Activated naive CD4-positive, alpha-beta T cell treated with anti-CD3 and anti-CD28 coated beads for 36 hours (primary cell): ENCODE measurements at places on chromosomes 2 and 18. TPM values are rescaled to one million over a fixed set of nuclear protein-coding genes. Genes with fewer than 3 reads are reported as not detected.

Gene TIMM21
- 35.6 TPM for total RNA-seq

Gene AP1S3
- 10.7 TPM for total RNA-seq

Gene BOLL
- 0.12 TPM for total RNA-seq

Gene CYRIA
- total RNA-seq, result 1.2 TPM

GRCh38 chr2:46385786-46386577 is 88.8 kb downstream of the EPAS1 start:
- H3K27me3 ChIP-seq, result no peaks in the 10 kb centered on the region
- H3K4me3 ChIP-seq, result no peak overlapping the region
- no peaks in the 10 kb centered on the region for H3K4me1 ChIP-seq
- no peaks in the 10 kb centered on the region for H3K36me3 ChIP-seq

DNA sequence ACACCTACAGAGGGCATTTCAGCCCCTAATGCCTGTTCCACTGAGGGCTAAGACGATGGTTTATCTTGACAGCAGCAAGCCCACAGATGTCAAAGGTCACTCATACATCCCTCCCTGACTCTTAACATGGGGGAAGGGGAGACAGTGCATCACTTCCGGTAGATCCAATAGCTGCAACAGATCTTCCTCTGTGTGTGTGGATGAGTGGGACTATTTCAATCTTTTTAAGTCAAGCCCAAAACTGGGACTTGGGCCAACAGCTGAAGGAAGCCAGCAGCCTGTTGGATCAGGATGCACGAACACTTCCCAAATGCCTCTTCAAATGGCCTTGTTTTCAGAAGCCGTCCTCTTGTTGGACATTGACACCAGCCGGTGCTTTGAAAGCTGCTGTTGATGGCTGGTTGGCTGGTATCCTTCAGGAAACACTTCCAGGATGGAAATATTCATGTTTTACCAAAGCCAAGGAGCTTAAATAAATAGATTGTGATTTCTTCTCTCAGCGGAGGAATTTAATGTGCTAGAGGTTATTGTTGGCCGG is 59.2 kb downstream of the IL1R2 start:
- no peak overlapping the region for H3K4me3 ChIP-seq
- peaks cover 9% of the 10 kb centered on the region for H3K27me3 ChIP-seq
- H3K36me3 ChIP-seq, result no peaks in the 10 kb centered on the region

DNA sequence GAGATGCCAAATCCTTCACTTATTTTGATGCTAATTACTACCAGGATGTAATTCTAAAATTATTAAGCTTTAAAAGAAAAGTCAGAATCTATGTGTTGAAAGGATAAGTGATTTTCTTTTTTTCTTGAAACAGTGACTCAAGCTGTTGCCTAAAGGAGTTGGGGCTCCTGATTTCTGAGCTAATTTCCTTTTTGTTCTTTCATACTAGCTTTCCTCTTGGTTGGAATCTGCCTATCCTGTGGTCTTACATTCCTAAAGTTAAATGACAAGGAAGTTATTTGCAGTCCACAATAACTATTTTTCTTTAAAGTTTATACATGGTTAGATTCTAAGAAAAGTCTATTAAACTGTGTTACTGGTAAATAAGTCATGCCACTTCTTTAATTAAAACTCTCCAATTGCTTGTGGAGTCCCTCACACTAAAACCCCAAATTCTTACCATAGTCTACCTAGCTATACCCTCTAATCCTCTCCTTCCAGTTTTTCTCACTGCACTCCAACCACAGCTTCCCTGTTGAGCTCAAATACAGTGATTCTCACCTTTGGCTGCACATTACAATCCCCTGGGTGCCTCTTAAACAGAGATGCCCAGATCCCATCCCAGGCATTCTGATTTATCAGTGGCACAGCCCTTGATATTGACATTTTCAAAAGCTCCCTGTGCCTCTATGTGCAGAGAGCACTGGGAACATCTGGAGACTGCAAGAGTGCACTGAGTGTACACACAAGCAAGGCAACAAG is 63.3 kb upstream of the EFEMP1 start:
- no peaks in the 10 kb centered on the region for H3K4me1 ChIP-seq
- no peak overlapping the region for H3K4me3 ChIP-seq
- H3K27me3 ChIP-seq, result no peaks in the 10 kb centered on the region
- no peak overlapping the region for H3K27ac ChIP-seq

DNA sequence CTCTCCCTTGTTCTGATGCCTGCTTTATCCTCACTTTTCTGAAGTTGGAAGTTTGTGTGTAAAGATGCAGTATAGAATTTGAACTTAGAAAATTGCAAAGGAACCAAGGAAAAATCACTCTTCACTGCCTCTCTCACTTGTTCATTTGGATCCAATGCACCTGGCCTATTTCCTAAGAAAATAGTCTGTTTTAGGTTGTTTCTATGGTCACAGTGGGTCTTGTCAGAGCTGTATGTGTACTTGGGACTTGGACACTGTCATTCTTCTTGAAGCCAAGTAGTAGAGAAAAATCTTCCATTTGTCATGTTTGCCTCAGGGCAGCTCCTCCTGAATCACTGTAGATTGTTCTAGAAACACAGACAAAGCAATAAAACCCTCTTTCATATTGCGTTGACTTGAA is 80.3 kb upstream of the SESTD1 start:
- no peaks in the 10 kb centered on the region for H3K36me3 ChIP-seq
- H3K4me1 ChIP-seq, result no peaks in the 10 kb centered on the region
- no peak for DNase-seq
- no peak overlapping the region for H3K27ac ChIP-seq
- no peaks in the 10 kb centered on the region for H3K27me3 ChIP-seq
